ENCODE measurements at places on chromosomes 16 and 17. TPM values are rescaled to one million over a fixed set of nuclear protein-coding genes. Genes with fewer than 3 reads are reported as not detected.

DNA sequence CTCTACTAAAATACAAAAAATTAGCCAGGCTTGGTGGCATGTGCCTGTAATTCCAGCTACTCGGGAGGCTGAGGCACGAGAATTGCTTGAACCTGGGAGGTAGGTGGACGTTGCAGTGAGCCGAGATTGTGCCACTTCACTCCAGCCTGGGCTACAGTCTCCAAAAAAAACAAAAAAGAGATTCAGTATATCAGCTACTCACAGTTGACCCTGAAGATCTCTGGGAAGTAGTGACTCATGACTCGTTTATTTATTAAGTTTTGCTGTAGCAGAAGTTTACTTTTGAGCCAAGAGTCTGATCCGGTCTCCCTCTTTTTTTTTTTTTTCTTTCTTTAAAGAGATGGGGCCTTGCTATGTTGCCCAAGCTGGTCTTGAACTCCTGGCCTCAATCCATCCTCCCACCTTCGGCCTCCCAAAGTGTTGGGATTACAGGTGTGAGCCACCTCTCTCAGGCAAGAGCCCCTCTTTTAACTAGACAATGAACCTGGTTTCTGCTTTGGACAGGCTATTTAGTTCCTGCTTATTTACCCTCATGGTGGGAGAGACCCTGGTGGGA lies 4.4 kb downstream of the MVP start:
- DNase-seq, result peak; percentile 80

DNA sequence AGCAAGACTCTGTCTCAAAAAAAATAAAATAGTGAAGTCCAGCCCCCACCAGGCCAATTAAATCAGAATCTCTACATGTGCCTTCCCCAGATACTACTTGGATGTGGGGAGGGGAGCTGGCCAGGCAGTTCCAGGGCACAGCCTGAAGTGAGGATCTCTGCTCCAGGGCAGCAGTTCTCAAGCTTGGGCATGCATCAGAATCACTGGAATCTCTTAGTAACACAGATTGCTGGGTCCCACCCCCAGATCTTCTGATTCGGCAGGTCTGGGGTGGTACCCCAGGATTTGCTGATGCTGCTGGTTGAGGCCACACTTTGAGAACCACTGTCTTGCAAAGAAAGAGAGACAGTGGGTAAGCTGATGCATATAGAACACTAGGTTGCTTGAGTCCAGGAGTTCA lies 8.3 kb upstream of the CDH5 start:
- no peak for DNase-seq

- DNase-seq, result no peak
Measured at GRCh38 chr17:51598824-51599223, 338.5 kb downstream of the UTP18 start.

DNA sequence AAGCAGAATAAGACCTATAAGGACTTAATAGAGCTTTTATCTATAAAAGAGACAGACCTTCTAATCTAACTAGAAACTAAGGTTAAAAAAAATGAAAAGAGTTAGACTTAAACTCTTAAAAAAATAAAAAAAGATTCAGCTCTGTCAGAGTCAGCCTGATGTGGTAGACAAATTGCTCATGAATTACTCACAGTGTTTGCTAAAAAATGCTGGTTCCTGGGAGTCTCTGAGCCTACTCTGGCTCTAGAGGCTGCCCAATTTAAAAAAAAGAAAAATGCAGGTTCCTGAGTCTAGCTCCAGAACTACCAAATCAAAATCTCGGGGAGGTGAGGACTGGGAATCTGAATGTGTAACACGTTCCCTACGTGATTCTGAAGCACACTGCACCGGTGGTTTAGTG lies 18.1 kb downstream of the SOST start:
- DNase-seq, result peak; percentile 15

- DNase-seq, result no peak
Measured at GRCh38 chr17:66177048-66177447, 14.9 kb downstream of the CEP112 start.

DNA sequence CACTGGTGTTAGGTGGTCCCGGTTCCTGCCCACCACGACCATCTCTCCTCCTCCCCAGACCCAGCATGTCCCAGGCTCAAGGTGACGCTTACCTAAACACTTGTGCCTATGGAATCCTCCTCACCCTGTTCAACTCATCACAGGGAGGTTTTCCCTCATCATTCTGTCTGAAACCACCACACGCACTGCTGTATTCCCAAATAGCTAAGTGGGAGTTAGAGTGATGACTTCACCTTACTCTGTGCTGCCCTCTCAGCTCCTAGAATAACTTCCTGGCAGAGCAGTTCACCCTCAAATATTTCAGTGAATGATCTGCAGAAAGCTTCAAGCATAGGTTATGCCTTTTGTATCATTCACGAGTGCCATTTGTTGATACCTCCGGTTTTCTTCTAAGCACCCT lies 216.5 kb downstream of the CPPED1 start:
- DNase-seq, result no peak

GRCh38 chr16:22388101-22388644 lies 13.8 kb upstream of the CDR2 start:
- DNase-seq, result peak; percentile 14

DNA sequence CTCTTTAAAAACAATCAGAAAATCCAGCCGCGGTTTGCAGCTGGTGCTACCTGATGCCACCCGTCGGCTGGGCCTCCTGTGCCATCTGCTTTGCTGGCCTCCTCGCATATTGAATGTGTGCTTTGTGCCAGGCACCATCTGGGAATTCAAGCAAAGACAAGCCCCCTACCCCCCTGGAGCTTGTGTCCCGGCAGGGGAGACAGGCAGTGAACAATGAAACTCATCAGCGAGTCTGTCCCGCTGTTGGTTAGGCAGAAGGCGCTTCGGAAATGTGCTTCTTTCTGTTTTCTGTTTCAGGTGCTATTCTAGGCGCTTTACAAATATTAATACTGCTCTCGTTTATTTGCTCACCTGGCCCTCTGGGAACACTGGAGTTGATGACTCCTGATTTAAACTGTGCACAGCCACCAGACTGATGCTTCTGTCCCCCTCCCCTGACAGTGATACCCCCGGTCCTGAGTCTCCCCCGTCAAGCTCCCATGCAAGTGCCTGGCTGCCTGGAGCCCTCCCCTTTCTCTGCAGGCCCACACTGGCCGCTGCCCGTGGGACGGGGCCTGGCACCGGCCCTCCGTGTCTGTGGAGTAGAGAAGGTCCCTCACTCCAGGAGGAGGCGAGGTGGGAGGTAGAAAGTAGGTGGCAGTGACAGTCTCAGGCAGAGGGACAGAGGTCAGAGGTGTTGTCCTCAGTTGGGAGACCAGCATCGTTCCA lies 126.1 kb upstream of the PLCG2 start:
- DNase-seq, result no peak

DNA sequence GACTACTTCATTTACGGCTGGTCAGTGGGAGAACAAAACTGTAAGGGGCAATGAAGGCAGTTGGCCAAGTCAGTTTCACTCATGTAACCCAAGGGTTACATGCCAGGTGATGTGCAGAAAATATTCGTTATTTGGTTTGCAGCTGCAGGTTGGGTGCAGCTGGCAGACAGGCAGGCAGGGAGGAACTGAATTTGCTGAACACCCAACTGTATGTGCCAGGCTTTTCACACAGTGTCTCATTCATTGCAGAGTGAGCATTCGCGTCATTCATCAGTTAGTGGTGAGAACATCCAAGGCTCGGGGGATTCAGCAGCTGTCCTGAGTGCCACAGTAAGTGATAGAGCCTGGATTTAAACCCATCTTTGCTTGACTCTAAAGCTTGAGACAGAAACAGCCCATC lies 59.7 kb downstream of the ABCC6 start:
- no peak for DNase-seq

DNA sequence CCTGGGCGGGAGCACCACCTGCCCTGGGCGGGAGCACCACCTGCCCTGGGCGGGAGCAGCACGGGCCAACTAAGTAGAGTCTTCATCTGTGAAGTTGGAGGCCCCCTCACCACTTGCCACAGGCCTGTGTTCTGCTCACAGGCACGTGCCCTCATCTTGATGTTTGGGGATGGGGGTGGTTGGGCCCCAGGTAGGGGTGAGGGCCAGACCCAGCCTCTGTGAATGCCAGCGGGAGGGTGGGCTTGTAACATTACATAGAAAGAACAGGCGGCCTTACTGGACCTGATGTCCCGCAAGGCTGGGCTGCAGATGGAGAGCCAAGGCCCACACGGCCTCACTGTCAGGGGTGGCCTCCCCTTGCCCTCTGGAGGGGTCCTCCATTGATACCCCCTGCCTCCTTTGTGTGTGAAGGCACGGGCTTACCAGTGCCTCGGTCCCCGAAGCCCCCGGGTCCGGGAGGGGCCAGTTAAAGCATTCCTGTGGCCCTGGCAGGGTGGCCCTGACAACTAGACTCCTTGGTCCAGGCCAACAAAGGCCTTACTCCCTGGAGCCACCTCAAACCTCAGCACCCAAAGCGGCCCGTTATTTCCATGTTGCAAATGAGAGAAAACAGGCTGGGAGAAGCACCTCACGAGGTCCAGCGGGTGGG lies 1.1 kb upstream of the SLC16A3 start:
- DNase-seq, result no peak

- no peak for DNase-seq
Measured at GRCh38 chr16:84699147-84699711, 571 bp upstream of the USP10 start.

- peak; percentile 99 for DNase-seq
Measured at GRCh38 chr16:89395150-89396142, 94.9 kb downstream of the ANKRD11 start.

DNA sequence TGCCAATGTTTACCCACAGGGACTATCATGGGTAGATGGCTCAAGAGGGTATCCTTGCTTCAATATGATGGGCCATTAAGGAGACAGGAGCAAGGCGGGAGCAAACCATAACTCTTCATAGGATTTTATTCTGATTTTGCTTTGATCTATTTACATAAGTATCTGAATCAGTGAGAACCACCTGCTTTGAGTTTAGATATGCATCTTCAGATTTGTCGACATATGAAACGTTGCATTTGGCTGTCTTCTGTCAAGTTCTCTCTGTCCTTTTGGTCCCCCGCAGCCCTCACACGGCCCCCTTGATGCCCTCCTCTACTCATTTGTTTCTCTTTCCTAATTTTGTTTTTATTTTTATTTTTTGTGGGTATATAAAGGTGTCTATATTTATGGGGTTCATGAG lies 16.2 kb downstream of the WWOX start:
- DNase-seq, result no peak

DNA sequence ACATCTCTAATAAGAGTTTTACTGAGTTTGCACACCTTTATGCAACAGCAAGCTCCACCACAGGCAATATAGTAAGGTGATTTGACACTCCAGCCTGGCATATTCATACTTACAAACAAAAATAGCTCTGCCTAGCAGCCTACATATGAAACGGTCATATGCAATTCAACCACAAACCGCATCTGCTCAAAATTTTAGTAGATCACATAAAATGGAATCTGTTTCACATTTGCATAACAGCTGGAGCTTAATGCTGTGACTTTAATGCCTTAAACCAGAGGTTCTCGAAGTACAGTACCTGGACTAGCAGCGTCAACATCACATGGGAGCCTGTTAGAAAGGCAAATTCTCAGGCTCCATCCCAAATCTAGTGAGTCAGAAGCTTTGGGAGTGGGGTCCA lies 578.4 kb downstream of the CDH11 start:
- no peak for DNase-seq

DNA sequence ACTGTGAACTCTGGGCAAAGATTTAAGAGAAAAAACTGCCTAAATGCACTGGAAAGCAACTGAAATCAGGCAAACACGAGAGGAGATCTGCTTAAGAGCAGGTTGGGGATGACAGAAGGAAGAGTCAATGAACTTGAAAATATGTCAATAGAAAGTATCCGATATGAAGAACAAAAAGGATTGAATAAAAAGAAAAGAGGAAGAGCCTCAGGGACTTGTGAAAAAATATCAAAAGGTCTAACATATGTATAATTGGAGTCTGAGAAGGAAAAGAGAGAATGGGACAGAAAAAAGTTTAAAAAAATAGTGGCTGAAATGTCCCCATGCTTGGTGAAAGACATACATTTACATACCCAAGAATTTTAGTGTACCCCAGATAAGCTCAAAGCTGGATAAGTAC lies 195.5 kb downstream of the COPRS start:
- DNase-seq, result peak; percentile 31

GRCh38 chr17:57178839-57179238 lies 77.5 kb upstream of the MSI2 start:
- no peak for DNase-seq

DNA sequence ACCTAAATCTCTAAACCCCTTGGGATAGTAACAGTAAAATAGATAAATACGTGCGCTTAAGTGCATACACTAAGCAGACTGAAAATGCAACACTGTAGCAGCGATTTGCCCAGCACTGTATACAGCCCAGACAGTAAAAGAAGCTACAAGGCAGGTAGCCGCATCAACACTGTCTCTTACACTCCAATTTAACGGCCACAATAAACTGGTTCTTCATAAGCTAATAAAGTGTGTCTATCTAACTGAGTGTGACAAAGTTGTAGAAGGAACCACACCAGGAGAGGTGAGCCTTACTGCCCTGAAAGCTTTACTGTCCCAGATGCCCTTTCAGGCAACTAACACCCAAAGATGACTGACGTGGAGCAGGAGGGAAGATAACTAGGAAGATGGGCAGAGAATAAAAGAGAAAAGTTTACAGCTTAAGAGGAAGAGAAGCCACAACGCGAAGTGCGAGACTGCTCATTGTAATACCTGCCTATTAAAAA lies 847 bp downstream of the ZDHHC7 start:
- peak; percentile 19 for DNase-seq

- DNase-seq, result no peak
Measured at GRCh38 chr16:53631236-53632025, 72.2 kb downstream of the RPGRIP1L start.

DNA sequence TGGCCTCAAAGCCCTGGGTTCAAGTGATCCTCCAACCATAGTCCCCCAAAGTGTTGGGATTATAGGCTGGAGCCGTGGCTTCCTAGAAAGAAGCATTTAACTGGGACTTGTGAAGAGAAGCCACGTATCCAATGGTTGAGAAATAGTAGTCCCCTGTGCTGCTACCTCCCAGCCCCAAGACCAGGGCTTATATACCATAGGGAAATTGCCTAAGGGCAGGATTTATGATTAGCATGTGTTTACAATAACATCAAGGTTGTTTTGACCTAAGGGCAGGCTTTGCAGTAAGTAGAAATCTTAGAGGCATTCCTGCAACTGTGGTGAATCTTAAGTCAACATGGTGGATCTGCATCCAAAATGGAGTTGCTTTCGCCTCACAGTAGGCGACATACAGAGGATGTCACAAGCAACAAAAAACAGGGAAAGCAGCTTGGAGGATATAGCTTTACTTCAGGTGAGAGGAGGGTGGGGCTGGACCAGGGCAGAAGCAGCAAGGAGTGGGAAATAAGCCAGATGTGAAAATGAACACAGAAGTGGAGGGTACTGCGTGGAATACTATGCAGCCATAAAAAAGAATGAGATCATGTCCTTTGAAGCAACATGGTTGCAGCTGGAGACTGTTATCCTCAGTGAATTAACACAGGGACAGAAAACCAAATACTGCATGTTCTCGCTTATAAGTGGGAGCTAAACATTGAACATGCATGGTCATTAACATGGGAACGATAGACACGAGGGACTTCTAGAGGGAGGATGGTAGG lies 18.7 kb upstream of the NSMCE1 start:
- peak; percentile 45 for DNase-seq

- no peak for DNase-seq
Measured at GRCh38 chr17:55649957-55650597, 72.6 kb downstream of the TMEM100 start.

Gene TMEM106A
- total RNA-seq, result 11.7 TPM

Gene TMEM235
- total RNA-seq, result not detected

Gene CDH5
- not detected for total RNA-seq

Gene ZNF629
- total RNA-seq, result 21.6 TPM

Gene OMG
- total RNA-seq, result not detected

Gene MCRIP1
- total RNA-seq, result 96.6 TPM

Gene VMO1
- total RNA-seq, result 0.64 TPM

Gene MYH8
- not detected for total RNA-seq

Gene SSH2
- total RNA-seq, result 16.1 TPM
